Activated naive CD4-positive, alpha-beta T cell (primary cell): ENCODE measurements at places on chromosomes 3 and 15.
A peak's percentile ranks its signal among the peaks of the same experiment; 100 is the strongest.

GRCh38 chr15:99145005-99145404 lies 40.1 kb downstream of the SYNM start:
- DNase-seq = no peak

- no peak for DNase-seq
Observed at GRCh38 chr3:40229963-40230362, 79.5 kb upstream of the EIF1B start.

- DNase-seq = no peak
Observed at GRCh38 chr3:15342246-15342645, 9.9 kb upstream of the SH3BP5 start.

DNA sequence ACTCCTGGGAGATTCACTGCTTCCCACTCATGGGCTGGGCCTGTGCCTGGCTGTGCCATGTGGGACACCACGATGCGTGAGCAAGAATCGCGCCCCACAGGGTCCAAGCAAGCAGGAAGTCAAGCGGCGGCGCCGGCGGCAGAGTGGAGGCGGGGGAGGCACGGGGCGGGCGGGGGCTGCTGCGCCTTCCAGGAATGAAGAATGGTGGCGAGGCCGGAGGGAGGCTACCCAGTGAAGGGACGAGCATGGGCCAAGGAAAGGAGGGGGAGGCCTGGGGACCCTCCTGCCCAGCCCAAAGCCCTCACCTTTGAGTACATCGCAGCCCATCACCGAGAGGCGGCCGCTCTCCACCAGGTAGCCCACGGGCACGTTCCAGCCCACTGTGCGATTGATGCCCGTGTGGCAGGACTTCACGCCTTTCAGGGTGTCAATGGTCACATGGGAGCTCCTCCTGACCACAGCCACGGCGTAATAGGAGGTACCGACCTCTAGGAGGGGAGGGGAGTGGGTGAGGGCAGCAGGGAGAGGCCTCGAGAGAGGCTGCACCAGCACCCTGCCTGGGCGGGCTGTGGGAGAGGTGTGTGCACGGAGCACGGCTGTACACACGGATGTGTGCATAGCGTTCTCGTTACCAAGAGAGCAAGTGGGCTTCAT lies 5.5 kb downstream of the MELTF start:
- no peak for DNase-seq

- DNase-seq = no peak
Observed at GRCh38 chr3:47430606-47431005, 45.1 kb downstream of the SCAP start.

GRCh38 chr3:81550415-81550814 lies 211.0 kb downstream of the GBE1 start:
- no peak for DNase-seq

DNA sequence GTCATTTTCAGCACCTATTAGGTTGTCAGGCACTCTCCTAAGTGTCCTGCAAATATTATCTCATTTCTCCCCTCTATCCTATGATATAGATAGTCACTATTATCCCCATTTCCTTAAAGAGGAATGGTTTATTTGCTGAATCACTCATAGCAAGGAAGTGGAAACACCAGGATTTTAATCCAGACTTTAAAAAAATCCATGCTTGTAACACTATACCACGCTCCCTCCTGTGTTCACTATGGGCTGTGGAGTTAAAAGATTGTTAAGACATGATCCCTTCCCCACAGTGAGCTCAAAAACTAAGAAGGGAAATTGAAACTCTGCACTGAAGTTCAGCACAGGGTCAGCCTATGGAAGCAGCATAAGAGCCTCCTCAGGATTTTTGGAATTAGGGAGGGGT lies 60.2 kb downstream of the TMEM39A start:
- no peak for DNase-seq

DNA sequence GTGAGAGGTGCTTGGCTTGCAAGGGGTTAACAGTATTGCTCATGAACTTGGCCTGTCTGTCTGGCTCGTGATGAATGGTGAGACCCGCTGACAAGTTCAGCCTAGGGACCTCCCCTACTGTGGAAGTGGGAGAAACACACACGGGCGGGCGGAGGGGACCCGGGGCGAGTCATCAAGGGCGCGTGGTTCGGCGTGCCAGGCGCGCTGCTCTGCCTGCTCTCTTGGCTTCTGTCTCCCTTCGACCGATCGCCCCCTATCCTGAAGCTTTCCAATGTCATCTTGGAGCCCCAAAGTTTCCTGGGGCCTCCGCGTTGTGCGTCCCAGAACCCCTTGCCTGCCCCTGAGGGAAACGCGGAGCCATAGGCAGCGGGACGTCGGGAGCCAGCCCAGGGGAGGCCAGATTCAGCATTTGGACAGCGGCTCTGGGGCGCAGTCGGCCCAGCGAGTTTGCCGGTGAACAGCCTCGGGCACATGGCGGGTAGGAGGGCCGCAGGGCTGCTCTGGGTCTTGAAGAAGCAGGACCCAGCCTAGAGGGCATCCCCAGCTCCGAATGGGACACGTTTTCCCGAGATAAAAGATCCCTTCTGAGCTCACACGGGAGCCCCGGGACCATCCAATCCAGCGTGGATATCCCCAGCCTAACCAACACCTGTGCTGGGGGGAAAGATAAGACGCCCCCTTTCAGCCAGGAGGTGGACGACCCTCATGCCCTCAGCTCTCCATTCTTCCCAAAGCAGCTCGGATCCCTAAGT lies 27.0 kb upstream of the POLG start:
- DNase-seq = peak; percentile 28

GRCh38 chr3:41323467-41324155 lies 124.3 kb downstream of the CTNNB1 start:
- DNase-seq = no peak

- DNase-seq = no peak
Observed at GRCh38 chr15:63363292-63363691, 18.4 kb downstream of the CA12 start.

- DNase-seq = no peak
Observed at GRCh38 chr3:161100994-161101393, 4.2 kb downstream of the B3GALNT1 start.

DNA sequence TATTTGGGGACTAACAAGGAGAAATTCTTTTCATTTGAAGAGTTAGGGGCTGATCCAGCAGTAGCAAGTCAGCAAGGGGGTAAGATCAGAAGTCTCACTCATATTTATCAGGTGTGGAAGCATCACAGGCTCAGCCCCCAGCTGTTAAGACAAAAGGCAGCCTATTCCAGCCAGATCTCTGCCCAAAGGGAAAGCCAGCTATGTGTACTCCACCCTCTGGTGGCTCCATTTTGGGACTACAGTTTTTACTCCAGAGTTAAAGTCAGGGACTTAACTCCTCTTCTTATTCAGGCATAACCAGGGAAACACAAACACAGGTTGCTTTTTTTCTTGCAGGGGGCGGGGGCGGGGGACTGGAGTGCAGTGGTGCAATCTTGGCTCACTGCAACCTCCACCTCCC lies 19.2 kb downstream of the UBP1 start:
- DNase-seq = no peak

DNA sequence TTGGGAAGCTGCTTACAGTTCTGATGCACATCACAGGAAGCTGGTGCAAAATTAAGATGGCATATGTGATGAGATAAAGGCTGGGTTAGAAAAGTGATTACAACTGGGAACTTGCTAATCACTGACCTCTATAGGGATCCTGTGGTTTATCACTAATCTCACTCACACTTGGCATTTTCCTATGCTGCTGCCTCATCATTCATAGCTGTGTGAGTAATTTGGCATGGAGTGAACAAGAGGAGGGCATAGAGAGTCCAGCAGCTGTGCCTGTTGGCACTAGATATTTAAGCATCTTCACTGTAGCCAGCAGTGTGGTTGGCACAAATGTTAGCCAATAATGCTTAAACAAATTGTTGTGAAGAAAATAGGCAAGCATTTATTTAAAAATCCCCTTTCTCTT lies 217.7 kb upstream of the CGNL1 start:
- no peak for DNase-seq

DNA sequence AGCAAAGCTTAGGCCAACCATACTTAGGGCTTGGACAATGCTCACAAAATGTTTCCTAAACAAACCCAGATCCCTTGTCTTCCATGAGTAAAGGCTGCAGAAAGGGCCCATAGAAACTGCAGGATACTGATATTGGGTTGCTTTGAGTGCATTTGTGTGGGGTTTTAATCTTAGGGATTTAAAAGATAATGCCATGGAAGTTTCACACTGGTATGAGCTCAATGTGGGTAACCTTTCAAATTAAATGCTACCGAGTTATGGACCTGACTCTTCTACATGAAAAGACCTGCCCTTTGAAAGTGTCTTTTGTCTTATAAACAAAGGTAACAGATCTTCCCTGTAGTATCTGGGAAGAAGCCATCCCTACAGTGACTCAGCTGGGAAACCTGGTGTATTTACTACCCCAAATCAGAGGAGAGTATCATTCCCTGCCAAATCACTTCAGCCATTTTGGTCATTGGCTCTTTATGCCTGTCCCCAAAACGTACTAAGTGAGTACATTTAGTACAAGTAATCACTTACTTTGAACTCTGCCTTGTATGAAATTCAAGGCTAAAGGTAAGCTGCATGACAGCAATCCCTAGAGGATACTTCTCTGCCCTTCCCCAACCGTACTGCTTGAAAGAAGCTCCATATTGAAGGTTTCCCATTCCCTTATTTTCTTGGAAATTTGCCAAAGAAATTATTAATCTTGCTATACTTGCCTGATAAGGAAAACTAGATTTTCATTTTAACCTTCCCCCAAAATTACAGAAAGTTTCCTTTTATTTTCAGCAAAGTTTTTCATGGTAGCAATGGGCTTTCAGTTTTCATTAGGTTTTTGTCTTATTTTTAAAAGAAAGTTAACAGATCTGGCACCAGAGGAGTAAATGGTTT lies 7.2 kb downstream of the TM4SF1 start:
- DNase-seq = no peak

DNA sequence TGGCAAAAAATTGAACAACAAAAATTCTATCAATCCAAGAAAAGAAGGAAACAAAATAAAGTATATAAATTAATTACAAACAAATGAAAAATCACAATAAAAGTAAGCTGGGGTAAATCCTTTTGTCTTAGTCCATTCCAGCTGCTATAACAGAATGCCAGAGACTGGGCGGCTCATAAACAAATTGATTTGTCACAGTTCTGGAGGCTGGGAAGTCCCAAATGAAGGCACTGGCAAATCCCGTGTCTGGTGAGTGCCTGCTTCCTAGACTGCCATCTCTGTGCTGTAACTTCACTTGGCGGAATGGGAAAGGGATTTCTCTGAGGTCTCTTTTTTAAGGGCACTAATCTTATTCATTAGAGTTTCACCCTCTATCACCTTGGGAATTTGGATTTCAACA lies 53.6 kb upstream of the RPL35A start:
- DNase-seq = no peak

- DNase-seq = no peak
Observed at GRCh38 chr3:141405025-141405424, 36.7 kb downstream of the ZBTB38 start.

- DNase-seq = no peak
Observed at GRCh38 chr3:8962226-8962861, 928 bp downstream of the RAD18 start.

GRCh38 chr3:33096093-33096868 lies 665 bp downstream of the GLB1 start:
- no peak for DNase-seq

GRCh38 chr3:140765246-140765645 lies 87.4 kb downstream of the TRIM42 start:
- no peak for DNase-seq

- DNase-seq = no peak
Observed at GRCh38 chr15:92803852-92804609, 96.1 kb upstream of the CHD2 start.

GRCh38 chr3:64766440-64766839 lies 78.6 kb upstream of the ADAMTS9 start:
- no peak for DNase-seq

GRCh38 chr15:90103701-90104329 lies 1.5 kb upstream of the IDH2 start:
- no peak for DNase-seq

DNA sequence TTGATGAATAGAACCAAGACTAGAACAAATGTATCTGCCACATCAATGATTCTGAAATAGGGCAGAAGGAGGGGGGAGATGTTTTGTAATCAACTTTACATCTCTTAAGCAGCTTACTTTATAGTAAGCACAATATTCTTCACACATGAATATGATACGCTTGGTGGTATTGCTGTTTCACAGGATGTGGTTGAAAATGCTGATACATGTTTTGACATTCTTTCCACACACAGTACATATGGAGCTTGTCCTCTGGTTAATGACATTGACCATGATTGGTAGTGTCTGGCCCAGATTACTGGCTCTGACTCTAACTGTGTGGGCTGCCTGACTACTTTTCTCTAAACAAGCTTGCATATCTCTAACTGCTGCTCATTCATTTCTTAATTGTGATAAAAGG lies 168.9 kb downstream of the KLHL25 start:
- no peak for DNase-seq

DNA sequence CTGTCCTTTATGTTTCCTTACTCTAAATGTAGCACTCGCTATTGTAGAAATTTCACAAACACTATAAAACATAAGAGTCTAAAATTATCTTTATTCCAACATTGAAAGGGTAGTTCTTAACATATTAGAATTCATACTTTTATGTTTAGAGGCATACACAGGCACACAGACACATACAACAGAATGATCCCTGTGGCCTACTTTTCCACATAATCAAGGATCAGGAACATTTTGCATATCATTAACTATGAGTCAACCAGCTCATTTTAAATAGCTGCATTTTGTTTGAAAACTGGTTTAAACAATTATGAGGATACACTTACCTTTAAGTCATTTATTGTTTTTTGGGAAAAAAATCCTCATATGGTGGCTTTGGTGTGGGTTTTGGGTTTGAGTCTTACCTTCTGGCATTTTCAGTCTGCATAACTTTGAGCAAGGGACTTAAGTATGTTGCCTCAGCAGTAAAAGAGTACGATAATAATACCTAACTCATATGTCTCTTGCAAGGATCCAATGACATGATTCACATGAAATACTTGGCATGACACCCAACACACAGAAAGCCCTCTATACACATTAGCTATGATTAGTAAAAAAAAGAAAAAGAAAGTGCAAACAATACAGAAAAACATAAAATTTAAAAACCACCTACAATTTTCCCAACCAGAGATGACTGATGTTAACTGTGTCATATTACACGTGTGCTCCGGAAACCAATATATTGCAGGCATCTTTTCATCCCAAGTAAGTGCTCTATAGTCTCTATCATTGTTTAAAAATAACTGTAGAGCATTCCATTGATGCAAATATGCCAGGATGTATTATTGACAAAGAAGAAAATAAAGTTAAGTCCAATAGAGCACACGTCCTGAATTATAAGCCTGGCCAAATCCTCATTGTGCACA lies 213.1 kb upstream of the ADAMTS9 start:
- no peak for DNase-seq

DNA sequence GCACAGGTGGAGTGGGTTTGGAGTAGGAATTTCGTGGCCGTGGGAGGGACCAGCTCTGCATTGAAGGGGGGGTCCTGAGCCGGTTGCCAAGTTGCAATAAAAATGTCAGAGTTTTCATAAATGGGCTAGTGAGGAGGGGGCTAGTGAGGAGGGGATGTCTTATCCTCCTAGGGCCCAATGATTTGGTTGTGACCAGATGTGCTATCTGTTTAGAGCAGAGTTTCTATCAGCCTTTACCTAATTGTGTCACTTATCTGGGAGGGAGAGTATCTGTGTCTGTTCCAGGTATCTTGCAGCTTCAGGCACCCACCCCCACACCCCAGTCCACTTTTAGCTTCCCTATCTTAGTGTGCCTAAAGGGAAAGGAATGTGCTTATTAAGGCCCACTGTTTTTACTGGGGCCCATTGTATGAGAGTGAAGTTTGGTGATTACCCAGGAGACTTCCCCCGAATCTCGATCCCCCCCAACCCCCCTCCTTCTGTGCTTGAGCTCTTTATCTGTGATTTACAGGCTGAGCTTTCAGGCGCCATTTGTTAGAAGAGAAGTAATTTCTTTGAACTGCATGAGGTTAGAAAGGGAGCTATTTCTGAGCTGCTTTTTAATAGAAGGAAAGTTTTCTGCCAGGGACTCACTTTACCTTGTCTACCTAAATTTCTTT lies 42.6 kb downstream of the PPCDC start:
- DNase-seq = no peak
